ENCODE measurements at places on chromosomes 2 and 18.

DNA sequence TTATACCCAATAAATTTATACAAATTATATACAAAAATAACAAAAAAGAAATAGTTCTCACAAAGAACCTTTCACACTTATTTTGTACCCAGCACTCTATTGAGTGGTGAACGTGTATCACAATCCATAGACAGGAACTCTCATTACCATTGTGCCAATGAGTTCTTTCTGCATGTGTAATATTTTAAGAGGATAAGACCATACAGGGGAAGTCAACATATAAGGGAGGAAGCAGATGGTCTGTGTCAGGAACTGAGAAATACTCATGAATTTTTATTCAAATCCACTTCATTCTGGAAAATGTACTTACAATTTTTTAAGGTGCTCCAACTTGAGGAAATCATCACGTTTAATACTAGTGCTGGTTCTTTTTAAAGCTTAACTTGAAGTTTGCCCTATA lies 27.1 kb upstream of the ELOA2 start:
- no peak for DNase-seq

- no peak for DNase-seq
Observed at GRCh38 chr2:169110916-169111315, 41.6 kb downstream of the DHRS9 start.

DNA sequence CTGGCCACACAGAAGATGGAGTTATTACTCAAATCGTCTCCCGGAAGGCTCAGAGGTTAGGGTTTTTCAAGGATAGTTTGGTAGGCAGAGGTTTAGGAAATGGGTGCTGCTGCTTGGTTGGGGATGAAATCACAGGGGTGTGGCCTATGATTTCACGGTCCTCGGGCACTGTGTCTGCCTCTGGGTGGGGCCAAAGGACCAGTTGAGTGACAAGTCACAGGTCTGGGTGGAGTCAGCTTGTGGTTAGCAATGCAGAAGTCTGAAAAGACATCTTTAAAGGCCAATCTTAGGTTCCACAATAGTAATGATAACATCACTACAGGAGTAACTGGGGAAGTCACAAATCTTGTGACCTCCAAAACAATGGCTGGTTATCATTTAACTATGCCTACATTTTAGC lies 387.8 kb downstream of the ZNF521 start:
- no peak for DNase-seq

- DNase-seq: no peak
Observed at GRCh38 chr2:147543056-147543455, 301.8 kb upstream of the ACVR2A start.

DNA sequence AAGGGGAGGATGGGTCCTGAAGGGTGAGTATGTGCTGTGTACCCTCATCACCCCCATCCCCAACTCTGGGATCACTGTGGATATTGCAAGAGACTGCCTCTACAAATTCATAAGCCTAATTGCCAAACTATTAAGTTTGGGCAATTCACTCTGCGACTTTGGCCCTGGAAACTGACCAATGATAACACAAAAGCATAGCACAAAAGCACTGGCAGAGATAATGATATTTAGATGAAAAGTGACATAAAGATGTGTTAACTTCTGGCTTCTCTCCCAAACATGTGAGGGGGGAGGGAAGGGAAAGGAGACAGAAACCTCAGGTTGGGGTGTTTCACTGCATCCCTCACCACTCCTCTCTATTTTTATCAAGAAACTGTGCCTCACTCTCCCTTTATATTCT lies 150.3 kb downstream of the SATB2 start:
- DNase-seq: no peak

DNA sequence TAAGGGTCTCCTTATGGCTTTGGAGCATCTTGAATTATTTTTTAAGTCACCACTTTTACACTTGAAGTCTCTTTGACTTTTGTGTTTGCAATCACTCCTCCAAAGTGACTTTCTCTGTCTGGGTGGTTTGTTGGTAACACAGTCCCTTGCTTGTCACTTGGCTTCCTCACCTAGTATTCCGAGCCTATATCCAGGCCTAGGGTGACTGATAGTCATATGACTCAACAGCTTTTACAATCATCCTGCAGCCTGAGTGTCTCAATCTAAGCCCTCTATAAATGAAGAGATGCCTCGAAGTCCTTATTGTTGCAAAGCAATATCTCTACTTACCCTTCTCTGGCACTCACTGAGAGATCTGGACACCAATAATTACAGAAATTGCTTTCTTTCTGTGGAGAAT lies 53.9 kb upstream of the SETBP1 start:
- no peak for DNase-seq

All from central memory CD4-positive, alpha-beta T cell (primary cell).